ENCODE measurements at places on chromosomes 7 and 10.

GRCh38 chr10:22605168-22605567 lies 109.2 kb downstream of the PIP4K2A start:
- no peak for DNase-seq

DNA sequence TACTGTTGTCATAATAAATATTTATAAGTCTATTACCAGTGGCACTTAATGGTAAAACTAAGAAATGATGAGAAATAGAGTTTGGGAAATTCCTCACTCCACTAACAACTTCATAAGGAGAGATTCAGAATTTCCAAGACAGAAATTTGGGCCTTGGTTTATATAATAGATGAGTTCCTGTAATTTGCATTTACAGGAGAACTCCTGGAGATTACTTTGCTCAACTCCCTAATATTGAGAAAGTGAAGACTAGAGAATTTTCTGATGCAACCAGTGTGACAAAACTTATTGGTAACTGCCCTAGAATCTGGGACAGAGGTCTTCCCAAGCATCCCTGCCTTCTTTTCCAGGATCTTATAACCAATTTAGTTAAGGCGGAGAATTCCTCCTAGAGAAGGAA lies 49.1 kb upstream of the GSAP start:
- DNase-seq, result no peak

DNA sequence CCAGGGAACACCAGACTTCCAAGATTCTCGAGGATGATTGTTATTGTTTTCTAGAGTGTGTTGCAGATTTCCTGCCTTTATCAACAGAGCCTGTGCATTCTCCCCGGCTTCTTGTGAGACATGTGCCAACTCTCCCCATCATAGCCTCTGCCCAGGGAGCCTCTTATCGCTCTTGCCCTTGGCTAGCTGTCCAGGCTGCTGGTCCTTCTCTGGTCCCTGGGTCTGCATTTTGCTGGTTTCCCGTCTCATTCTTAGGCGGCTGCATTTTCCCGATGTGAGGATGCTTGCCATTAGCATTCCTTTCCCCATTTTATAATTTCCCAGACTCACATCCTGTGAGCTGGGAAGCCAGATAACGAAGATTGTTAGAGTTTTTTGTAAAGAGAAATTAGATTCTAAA lies 15.2 kb downstream of the SLC13A4 start:
- DNase-seq, result no peak

- DNase-seq, result no peak
These were observed 142.1 kb upstream of the WNT16 start for GRCh38 chr7:121186746-121187145.

GRCh38 chr10:123948030-123948823 lies 56.6 kb upstream of the CPXM2 start:
- no peak for DNase-seq

GRCh38 chr7:31284106-31284505 lies 56.4 kb downstream of the NEUROD6 start:
- DNase-seq, result no peak

Data from activated CD4-positive, alpha-beta T cell treated with anti-CD3 and anti-CD28 coated beads, Interleukin-2, amount 50 U/mL, for 24 hours (primary cell).